Renal pelvis (tissue), 12 donors: ENCODE measurements at places on chromosomes 3 and 15.

GRCh38 chr15:66387163-66388042 lies 691 bp downstream of the MAP2K1 start:
- peak; percentile 35 for DNase-seq

- DNase-seq, result no peak
Observed at GRCh38 chr3:191141728-191142127, 57.3 kb upstream of the OSTN start.

GRCh38 chr3:177603148-177603603 lies 405.9 kb upstream of the TBL1XR1 start:
- no peak for DNase-seq

GRCh38 chr3:132406587-132406986 lies 10.7 kb upstream of the DNAJC13 start:
- DNase-seq, result no peak

DNA sequence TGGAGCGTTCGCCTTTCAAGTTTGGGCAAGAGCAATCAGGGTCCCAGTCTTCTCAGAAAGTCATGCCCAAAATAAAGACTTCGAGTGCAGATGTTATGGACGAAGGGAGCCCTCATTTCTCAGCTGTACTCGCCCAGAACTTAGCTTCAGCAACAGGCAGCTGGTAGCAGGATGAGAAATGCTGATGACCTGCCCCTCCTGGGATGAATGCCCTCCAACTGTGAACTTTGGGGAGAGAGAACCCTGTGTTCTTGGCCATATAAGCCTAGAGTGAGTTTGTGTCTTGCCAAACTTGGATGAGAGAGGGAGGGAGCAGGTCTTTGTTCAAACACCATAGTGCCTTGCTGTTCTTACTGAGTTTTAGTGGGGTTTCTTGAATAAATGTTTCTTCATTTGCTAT lies 400.3 kb downstream of the LRTM1 start:
- no peak for DNase-seq

- no peak for DNase-seq
Observed at GRCh38 chr3:46673151-46674030, 20.1 kb downstream of the ALS2CL start.

- peak; percentile 68 for DNase-seq
Observed at GRCh38 chr15:62306851-62307504, 141.9 kb upstream of the C2CD4B start.

DNA sequence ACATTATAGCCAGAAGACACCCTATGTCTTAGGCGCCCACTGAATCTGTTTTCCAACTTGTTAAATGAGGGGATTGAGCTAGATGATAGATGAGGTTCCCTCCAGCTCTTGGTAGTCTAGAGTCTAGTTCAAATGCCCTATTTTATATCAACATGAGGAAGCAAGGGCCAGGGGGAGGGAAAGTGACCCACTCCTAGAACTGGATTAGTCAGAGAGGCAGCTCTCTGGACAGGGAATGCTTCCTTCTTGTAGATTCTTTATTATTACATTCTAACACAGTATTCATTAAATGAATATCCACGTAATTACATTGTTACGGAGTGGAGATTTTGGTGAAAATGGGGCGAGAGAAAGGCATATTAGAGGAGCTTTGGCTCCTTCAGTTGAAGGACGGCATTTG lies 89.5 kb downstream of the RAD18 start:
- no peak for DNase-seq

DNA sequence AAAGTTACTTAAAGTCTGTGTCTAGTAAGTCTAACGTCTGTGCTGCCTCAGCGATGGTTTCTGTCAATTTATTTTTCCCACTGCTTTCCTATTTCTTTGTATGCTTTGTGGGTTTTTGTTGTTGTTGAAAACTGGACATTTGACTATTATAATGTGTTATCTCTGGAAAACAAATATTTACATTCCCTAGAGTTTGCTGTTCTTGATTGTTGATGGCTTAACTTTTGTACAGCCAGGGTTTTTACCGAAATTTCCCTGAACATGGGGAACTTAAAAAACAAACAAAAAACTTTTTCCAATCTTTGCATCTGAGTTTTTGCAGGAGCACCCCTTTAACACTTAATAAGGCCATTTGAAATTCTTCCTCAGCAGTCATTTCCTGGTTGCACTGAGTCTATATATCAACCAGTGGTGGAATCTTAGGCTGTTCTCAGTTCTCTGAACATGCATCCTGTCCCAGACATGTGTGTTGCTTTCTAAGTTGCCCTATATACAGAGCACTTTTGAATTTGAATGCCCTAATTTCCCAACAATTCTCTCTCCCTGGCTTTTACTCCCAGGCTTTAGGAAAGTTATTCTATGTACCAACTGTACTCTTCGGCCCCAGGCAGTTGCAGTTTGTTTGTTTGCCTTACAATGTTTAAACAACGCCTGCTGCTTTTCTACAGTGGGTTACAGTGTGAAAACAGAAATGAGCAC lies 11.8 kb upstream of the PIAS1 start:
- DNase-seq, result no peak

DNA sequence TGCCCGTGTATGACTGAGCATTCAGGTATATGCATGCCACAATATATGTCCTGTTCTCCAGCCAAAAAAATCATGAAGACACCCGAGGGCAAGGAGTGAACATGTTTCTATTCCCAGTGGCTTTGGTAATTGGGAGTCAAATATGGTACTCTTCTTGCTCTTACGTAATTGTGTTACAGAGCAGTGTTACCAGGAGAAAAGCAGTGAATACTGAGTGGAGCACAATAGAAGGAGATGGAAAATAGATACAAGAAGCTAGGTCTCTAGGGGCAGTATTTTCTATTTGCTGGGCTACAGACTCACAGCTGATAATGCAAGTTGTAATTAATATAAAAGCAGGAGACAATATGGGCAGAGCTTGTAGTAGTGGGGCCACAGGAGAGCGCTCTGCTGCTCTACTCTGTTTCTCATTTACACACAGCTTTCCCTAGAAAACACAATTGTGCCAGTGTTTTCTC lies 13.2 kb downstream of the MEIS2 start:
- DNase-seq, result no peak

DNA sequence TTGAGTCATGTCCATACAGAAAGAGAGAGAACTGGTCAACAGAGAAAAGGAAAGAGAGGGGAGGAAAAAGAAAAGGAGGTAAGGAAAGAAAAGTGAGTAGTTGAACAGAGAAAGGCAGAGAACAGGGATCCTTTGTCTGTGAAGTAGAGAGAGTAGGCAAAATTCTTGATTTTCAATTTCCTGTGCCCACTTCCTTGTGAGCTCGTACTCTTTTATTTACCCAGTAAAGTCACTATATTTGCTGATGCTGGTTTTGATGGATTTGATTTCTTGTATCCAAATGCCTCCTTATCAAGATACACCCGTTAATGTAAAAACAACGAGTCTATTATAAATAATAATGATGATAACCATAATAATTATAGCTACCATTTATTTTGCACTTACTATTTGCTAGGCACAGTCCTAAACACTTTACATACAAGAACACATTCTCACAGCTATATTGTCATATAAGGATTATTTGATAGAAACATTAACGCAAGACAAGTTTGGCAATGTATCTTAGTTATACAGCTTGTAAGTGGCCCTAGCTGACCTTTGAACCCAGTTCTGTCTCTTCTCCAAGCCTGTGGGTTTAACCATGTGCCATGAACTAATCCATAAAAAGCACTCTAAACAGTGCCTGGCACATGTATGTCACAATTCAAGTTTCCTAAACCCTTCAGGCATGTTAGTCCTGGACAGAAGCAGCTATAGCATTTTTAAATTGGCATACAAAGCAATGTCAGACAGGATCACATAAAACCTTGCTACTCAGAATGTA lies 6.7 kb upstream of the P2RY1 start:
- DNase-seq, result no peak

- DNase-seq, result no peak
Observed at GRCh38 chr15:75131269-75131643, 70.4 kb upstream of the C15orf39 start.

DNA sequence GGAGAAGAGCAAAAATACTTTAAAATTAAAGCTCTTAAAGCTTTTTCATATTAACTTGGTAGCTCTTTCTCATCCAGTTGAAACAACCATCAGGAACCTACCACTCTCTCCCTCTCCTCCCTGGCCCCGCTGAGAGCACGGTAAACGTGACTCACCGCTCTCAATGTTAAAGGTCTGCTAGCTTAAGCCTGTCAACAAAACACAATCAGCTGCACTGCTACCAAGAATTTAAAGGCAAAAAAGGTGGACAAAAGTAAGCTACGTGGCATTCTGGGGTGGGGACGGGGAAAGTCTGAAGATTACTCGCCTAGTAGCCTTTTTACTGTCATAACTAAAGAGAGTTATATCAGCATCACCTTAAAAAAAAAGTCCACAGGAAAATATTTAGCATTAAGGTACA lies 8.4 kb upstream of the GP5 start:
- DNase-seq, result no peak
